Suprapubic skin (tissue), 4 donors: ENCODE measurements at places on chromosomes 1 and 21. TPM values are rescaled to one million over a fixed set of nuclear protein-coding genes. Genes with fewer than 3 reads are reported as not detected.
A peak's percentile ranks its signal among the peaks of the same experiment; 100 is the strongest.

DNA sequence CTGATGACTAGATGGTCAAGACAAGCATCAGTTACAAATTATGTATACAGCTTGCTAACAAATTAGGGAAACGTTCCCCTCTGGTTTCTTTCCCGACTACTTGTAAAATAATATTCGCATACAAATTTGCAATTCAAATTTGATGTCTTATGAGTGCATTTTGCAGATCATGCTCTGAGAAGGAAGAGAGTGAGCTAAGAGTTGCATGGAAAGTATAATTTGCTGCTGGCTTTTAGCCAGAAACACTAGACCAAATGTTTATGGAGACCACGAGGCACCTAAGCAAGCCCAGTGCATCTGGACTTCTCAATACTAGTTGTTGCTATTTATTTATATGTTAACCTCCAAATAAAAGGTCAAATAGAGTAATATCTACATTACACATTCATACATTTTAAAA is 216.0 kb downstream of the SMYD3 start:
- no peak for DNase-seq
- H3K4me1 ChIP-seq = no peaks in the 10 kb centered on the region
- no peaks in the 10 kb centered on the region for H3K27me3 ChIP-seq

GRCh38 chr1:187977298-187977697 is 1148.5 kb downstream of the PLA2G4A start:
- no peak for DNase-seq
- no peaks in the 10 kb centered on the region for H3K36me3 ChIP-seq
- no peaks in the 10 kb centered on the region for H3K4me1 ChIP-seq
- no peaks in the 10 kb centered on the region for H3K27me3 ChIP-seq

GRCh38 chr1:26283871-26284596 is 4.1 kb downstream of the SH3BGRL3 start:
- no peaks in the 10 kb centered on the region for H3K27me3 ChIP-seq
- H3K4me3 ChIP-seq = no peak overlapping the region
- H3K27ac ChIP-seq = peak overlapping the region; percentile 75
- H3K36me3 ChIP-seq = no peaks in the 10 kb centered on the region

GRCh38 chr1:160830321-160831153 is 32.1 kb downstream of the CD244 start:
- no peak overlapping the region for H3K4me3 ChIP-seq
- no peaks in the 10 kb centered on the region for H3K4me1 ChIP-seq
- H3K27me3 ChIP-seq = no peaks in the 10 kb centered on the region
- no peak overlapping the region for H3K27ac ChIP-seq
- H3K36me3 ChIP-seq = no peaks in the 10 kb centered on the region

DNA sequence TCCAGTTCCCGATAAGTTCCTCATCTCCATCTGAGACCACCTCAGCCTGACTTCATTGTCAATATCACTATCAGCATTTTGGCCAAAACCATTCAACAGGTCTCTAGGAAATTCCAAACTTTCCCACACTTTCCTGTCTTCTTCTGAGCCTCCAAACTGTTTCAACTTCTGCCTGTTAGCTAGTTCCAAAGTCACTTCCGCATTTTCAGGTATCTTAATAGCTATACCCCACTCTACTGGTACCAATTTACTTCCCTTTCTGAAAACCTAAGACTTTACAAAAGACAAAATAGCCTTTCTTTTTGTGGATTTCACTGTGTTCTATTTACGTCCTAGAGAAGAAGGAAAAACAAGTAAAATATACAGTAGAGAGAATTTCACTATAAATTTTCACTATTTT is 147.0 kb upstream of the FMN2 start:
- no peak for DNase-seq
- H3K4me1 ChIP-seq = no peaks in the 10 kb centered on the region
- H3K27ac ChIP-seq = no peak overlapping the region
- H3K27me3 ChIP-seq = no peaks in the 10 kb centered on the region

DNA sequence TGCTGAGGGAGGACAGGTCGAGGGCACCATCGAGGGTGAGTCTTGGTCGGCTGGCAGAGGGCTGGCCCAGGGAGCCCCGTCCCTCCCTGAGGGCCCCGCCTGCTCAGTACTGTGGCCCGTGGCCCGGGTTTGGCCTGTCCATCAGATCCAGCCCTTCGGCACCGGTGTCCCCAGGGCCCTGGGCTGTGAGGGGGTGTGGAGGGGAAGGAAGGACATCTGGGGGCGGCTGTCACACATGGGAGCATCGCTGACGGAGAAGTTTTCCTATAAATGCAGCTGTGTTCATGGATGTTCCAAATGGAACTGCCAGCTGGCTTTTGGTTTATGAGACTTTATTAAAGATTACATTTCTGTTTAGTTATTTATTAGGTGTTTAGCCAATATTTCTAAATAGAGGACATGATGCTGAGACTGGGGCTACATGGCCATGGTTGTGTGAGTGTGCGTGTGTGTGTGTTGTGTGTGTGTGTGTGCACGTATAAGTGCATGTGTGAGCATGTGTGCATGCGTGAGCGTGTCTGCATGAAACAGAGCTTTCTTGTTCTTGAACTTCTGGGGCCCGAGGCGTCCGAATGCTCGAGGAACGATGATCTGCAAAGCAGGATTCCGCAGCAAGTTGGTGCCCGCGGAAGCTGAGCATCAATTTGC is 54.3 kb downstream of the SLX9 start:
- H3K4me1 ChIP-seq = peaks cover 33% of the 10 kb centered on the region
- H3K36me3 ChIP-seq = no peaks in the 10 kb centered on the region
- peak; percentile 91 for DNase-seq

DNA sequence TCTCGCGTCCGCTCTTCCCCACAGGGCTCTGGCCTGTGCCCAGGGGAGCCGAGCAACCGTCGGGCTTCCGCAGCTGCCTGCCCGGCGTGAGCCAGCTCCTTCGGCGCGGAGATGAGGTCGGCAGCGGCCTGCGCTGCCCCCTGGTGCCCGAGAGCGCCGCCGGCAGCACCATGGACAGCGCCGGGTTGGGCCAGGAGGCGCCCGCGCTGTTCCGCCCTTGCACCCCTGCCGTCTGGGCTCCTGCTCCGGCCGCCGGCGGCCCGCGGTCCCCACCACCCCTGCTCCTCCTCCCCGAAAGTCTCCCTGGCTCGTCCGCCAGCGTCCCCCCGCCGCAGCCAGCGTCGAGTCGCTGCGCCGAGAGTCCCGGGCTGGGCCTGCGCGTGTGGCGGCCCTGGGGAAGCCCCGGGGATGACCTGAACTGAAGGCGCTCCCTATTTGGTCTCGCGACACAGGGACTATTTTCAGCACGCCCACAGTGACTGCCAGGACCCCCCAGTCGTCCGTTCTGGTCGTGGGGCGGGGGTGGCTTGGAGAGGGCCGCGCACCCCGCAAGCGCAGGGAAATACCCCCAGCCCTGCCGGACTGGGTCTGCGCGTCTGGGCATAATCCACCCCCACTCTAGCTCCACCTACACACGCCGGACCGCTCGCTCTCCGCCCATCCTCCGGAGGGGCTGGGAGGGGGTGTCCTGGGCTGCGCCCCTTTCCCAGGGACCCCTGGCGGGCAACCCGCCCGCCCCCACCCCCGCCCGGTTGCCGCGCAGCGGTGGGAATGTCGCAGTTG is 1.3 kb downstream of the HES3 start:
- H3K4me1 ChIP-seq = peaks cover 52% of the 10 kb centered on the region
- H3K27me3 ChIP-seq = peaks cover 91% of the 10 kb centered on the region
- H3K27ac ChIP-seq = no peak overlapping the region
- no peak overlapping the region for H3K4me3 ChIP-seq

DNA sequence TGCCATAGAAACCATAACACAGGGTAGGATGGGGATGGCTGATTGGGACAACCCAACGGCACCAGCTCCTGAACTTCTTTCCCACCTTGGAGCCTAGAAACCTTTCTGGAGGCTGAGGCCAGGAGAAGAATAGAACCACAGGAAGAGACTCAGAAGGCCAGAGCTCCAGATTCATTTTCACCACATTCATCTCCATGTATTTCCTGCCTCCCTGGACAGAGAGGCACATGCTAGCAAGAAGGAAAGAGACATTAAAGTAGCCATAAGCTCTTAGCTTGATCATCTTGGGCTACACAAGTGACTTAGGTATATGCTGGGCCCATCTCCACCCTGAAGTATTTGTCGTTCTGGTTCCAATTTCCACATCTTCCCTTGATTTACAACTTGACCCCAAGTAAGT is 44.1 kb downstream of the PLXNA2 start:
- H3K27ac ChIP-seq = no peak overlapping the region
- no peak for DNase-seq
- H3K4me3 ChIP-seq = no peak overlapping the region
- H3K4me1 ChIP-seq = peaks cover 44% of the 10 kb centered on the region
- H3K36me3 ChIP-seq = no peaks in the 10 kb centered on the region

GRCh38 chr1:219781491-219781890 is 146.9 kb downstream of the SLC30A10 start:
- no peak overlapping the region for H3K4me3 ChIP-seq
- H3K27ac ChIP-seq = no peak overlapping the region
- no peaks in the 10 kb centered on the region for H3K4me1 ChIP-seq

GRCh38 chr1:43344267-43344850 is 6.7 kb downstream of the MPL start:
- no peaks in the 10 kb centered on the region for H3K27me3 ChIP-seq
- H3K4me1 ChIP-seq = peaks cover 14% of the 10 kb centered on the region
- no peak for DNase-seq
- no peak overlapping the region for H3K27ac ChIP-seq
- H3K4me3 ChIP-seq = no peak overlapping the region
- H3K36me3 ChIP-seq = no peaks in the 10 kb centered on the region

GRCh38 chr1:175543447-175543846 is 199.9 kb downstream of the TNR start:
- no peaks in the 10 kb centered on the region for H3K4me1 ChIP-seq
- H3K27me3 ChIP-seq = peaks cover 6% of the 10 kb centered on the region
- no peak overlapping the region for H3K4me3 ChIP-seq

- no peaks in the 10 kb centered on the region for H3K27me3 ChIP-seq
- no peaks in the 10 kb centered on the region for H3K36me3 ChIP-seq
- H3K4me1 ChIP-seq = peaks cover 3% of the 10 kb centered on the region
- H3K27ac ChIP-seq = no peak overlapping the region
- no peak overlapping the region for H3K4me3 ChIP-seq
Measured at GRCh38 chr1:240385551-240385950, 226.4 kb downstream of the GREM2 start.

DNA sequence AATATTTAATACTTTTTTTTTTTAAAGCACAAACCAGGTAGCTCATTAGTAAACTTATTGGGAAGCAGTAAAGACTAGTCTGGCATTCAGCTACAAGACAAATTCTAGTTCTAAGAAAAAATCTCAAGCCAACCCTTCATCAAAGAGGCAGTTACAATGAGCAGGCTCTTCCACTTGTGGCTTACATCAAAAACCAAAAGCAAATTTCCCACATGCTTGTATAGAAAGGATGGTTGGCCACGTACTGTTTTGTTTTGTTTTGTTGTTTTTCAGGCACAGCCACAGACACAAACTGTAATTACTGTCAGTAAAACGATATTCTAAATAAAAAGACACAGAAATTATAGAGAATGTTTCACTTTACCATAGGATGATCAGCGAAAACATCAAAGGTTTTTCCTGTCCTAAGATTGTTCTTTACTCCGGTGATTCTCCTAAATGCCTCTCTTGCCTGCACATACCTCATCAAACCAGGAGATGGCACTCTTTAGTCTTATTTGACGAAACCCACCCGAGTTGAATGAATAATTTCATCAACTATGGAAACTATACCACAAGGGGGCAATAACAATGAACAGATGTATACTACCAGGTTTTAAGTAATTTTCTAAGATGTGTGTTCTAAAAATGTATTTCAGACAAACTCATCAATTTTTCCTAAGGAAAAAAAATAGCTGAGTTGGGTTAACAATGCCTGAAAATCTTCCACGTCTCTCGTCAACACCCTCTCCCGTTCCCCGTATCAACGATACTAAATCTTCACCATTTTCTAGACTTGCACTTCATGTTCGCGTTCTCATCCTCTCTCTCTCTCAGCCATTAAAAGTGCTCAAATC is 26.9 kb downstream of the RPL5 start:
- DNase-seq = no peak
- no peak overlapping the region for H3K27ac ChIP-seq
- peaks cover 3% of the 10 kb centered on the region for H3K4me1 ChIP-seq
- no peaks in the 10 kb centered on the region for H3K36me3 ChIP-seq

GRCh38 chr21:9763807-9764206 is 757.6 kb upstream of the TPTE start:
- H3K4me3 ChIP-seq = no peak overlapping the region
- no peak for DNase-seq
- no peaks in the 10 kb centered on the region for H3K36me3 ChIP-seq
- H3K4me1 ChIP-seq = no peaks in the 10 kb centered on the region

GRCh38 chr1:43968348-43968948 is 1.4 kb upstream of the DPH2 start:
- no peaks in the 10 kb centered on the region for H3K27me3 ChIP-seq
- H3K4me3 ChIP-seq = no peak overlapping the region
- peaks cover 44% of the 10 kb centered on the region for H3K36me3 ChIP-seq

DNA sequence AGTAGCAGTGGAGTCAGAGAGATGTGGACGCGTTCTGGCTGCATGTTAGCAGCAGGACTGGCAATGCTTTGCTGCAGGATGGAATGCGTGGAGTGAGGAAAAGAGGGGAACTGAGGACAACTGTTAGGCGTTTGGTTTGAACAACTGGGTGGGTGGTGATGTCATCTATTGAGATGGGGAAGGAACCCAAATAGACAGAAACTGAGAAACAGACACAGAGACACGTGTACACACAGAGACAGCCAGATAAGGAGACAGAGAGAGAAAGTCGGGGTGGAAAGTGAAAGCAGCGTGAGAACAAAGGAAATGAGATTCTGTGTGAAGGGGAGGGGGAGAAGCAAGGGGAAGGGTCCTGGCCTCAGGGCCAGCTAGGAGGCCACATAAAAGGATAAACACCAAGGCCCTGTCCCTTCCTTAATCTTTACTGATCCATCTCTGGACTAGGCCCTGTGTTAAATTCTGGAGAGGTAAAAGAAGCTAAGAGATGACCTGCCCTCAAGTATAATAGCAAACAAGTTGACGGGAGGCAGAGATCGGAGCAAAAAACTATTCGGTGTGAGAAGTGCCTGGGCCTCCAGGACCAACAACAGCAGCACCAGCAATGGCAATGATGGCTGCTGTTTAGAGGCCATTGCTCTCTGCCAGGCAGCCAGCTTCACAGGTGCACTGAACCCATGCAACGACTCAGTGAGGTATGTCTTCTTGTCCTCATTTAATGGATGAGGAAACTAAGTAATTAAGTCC is 31.6 kb downstream of the VWA5B1 start:
- no peaks in the 10 kb centered on the region for H3K36me3 ChIP-seq
- no peak for DNase-seq
- no peak overlapping the region for H3K27ac ChIP-seq
- H3K4me1 ChIP-seq = peaks cover 16% of the 10 kb centered on the region
- H3K4me3 ChIP-seq = no peak overlapping the region

GRCh38 chr21:32843561-32843960 is 72.0 kb upstream of the PAXBP1 start:
- peaks cover 5% of the 10 kb centered on the region for H3K27me3 ChIP-seq
- H3K4me3 ChIP-seq = no peak overlapping the region
- no peaks in the 10 kb centered on the region for H3K4me1 ChIP-seq
- no peak for DNase-seq
- no peak overlapping the region for H3K27ac ChIP-seq

DPM3 gene
- 43.7 TPM for total RNA-seq

SFN gene
- total RNA-seq = 813 TPM

SHISAL2A gene
- total RNA-seq = not detected

LCE1F gene
- total RNA-seq = 71.3 TPM

TNFRSF18 gene
- 62.1 TPM for total RNA-seq

THEM5 gene
- 89.7 TPM for total RNA-seq

MSH4 gene
- total RNA-seq = not detected

TAS1R3 gene
- total RNA-seq = 0.79 TPM
